ENCODE measurements at places on chromosomes 11 and 22.

GRCh38 chr11:19084661-19085315 lies 24.3 kb upstream of the MRGPRX2 start:
- DNase-seq: no peak

- DNase-seq: peak; percentile 66
Measured at GRCh38 chr11:6737872-6738466, 33.8 kb downstream of the OR2AG2 start.

GRCh38 chr11:99565333-99565732 lies 544.6 kb downstream of the CNTN5 start:
- DNase-seq: no peak

DNA sequence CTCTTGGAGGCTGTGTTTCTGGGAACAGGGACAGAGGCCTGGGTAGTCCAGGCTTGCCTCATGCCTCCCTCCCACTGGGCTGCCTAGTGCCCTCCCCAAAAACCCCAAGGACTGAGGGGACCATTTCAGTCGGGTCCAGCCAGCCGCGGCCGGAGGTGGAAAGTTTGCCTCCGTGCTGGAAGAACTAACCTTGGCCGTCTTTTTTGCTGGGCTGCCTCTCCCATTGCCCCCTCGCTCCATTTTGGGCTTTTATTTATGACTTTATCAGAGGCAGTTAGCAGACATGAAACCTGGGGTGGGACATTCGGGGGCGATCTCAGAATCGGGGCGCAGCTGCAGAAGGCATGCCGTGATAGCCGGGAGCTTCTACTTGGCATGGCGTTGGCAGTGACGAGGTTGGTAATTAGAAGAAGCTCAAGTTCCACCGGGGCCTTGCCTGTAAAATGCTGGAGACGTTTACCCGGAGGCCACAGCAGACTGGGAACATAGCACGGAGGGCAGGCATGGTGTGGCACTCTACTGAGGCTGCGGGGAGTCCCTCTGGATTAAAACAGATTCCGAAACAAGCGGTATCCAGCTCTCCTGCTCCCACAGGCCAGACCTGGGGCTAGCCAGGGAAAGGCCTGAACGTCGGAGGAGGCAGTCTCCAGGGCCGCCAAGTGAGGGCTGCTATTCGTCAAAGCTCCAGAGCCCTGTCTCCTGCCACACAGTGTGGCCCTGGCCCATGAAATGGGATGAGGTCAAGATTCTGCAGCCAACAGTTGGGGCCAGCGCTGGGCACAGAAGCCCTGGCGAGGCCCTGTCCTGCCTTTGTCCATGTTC lies 76.4 kb upstream of the PPARA start:
- no peak for DNase-seq

DNA sequence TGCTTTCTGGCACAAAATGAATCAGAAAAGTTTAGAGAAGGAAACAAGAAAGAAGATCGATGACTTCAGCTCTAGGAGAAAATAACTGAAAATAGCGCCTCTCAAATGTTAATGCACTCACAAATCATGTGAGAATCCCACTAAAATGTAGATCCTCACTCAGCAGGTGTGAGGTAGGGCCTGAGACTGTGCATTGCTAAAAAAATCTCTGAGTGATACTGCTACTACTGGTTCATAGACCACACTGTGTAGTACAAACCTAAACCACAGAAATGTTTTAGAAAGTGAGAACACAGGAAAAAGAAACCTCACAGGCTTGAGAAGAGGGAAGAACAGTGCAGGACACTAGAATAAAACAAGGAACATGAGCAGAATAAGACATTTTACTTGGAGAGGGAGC lies 2.0 kb downstream of the OR8D4 start:
- DNase-seq: no peak

DNA sequence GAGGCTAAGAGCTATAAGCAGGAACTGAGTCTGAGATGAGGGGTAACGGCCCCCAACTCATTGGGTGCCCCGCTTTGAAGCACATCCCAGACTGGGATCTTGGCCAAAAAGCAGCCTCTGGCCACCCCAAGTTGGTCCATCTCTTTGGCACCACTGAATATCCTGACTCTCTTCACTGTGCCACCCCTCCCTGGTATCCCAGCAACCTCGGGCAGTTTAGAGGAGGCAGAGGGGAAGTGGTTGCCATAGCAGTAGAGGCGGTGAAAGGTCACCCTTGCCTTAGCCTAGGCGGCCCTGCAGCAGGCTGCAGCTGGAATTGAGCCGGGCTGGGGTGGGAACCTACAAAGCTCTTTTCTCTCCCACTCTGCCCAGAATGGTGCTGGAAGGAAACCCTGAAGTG lies 1.1 kb downstream of the PELI3 start:
- no peak for DNase-seq

GRCh38 chr11:41201156-41201555 lies 258.3 kb downstream of the LRRC4C start:
- DNase-seq: no peak

GRCh38 chr11:22392561-22392960 lies 54.4 kb downstream of the SLC17A6 start:
- no peak for DNase-seq

GRCh38 chr22:50304528-50305392 lies 2.7 kb downstream of the PLXNB2 start:
- no peak for DNase-seq

- no peak for DNase-seq
Measured at GRCh38 chr22:45866126-45866645, 110.8 kb downstream of the WNT7B start.

GRCh38 chr11:72352859-72353551 lies 81.3 kb downstream of the CLPB start:
- no peak for DNase-seq

- no peak for DNase-seq
Measured at GRCh38 chr11:45754261-45754709, 50.7 kb upstream of the SLC35C1 start.

- DNase-seq: no peak
Measured at GRCh38 chr11:11524436-11525061, 97.3 kb downstream of the GALNT18 start.

DNA sequence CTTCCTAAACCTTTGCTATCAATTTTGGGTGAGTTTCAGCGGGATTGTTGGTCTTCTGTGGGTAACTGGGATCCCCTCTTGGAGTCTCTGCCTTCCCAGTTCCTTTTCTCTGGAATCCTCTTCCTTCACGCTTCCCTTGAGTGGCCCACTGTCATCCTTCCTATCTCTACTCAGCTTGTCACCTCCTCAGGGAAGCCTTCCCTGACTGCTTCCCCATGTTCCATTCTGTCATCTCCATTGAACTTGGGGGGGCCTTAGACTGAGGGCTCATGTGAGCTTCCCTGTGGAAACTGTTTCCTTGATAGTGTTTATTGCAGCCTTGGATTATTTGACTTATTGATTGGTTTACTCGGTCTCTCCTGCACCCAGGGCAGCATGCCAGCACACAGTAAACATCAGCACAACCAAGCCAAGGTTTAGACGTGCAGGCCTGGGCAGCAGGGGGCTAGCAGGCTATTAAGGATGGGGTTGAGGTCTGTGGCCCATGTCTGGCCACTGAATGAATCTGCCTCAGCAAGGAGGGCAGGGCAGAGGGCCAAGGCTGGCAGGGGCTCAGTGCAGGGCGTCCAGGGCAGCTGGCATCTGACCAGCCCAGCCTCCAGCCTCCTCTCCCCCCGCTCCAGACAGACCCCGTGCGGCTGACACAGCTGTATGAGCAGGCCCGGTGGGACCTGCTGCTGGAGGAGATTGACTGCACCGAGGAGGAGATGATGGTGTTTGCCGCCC lies 7.2 kb downstream of the TRPT1 start:
- DNase-seq: no peak

DNA sequence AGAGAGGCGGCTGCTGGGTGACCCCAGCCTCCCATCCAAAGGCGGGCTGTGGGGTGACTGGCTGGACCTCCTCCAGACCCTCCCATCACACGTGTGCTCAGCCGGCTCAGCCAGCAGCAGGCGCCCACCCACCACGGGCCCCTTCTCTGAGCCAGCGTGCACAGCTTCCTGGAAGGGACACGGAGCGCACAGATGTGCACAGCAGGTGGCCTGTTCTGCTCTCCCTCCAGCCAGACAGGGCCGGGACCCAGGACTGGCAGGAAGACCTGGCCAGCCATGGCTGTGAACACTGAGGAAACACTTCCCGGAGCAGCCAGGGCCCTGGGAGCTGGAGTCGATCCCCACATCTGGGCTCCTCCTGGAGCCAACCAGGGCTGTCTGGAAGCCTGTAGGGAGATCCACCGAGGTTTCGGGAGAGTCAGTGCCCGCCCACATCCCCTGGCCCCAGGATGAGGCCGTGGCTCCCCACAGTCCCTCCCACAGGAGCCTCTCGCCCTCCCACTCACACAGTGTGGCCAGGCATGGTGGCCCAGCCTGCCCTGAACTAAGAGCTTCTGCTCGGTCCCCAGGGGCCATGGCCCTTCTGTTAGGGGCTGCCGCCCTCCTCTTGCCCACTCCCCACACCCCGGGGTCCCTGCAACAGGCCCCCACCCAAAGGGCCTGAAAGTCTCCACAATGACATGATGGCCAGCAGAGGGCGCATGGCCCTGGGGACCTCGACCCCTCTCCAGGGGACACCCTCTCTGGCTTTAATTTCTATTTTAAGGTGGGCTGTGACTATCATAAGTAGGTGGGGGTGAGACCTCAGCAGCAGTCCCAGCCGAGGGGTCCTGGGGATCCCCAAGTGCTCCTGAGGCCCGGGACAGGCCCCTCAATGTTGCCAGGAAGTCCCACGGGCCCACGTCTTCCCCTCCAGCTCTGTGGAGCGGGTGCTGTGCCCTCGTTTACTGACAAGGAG lies 90.6 kb upstream of the FGF3 start:
- DNase-seq: no peak

DNA sequence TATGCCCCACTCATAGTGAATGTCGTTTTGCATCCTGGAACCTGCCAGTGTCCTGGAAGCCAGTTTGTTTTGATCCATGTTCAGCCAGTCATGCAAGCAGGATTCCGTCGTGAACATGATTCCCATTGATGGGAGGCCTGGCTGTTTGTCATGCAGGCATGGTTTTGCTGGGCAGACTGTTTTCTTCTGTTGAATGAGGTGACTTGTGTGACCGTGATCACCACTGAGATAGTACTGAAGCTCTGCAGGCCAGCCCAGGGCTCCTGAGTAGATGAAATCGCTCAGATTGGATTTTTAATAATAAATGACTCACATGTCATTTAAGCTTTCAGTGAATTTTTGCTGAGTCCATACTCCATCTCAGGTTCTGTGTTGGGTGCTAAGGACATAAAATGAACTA lies 117.8 kb downstream of the PDE2A start:
- DNase-seq: no peak
